Activated T-cell treated with anti-CD3 and anti-CD28 coated beads for 48 hours (primary cell): ENCODE measurements at places on chromosomes 2 and 18.

DNA sequence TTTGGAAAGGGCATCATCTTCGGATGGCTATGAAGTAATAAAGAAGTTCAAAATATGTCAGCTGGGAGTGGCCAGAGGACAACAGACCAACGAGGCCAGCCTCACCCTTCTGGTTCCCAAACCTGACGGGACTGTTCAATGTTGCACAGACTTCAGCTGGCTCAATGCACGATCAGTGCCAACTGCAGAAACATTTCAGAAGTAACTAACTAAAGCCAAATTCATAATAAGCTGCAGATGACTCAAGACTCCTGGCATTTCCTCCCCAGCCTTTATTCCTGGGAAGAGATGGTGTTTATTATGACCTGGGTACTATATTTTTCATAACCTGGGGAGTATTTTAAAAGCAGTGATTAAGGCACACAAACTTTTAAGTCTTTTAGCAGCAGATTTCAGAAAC lies 3.8 kb upstream of the ATP6V1C2 start:
- DNase-seq: no peak

- no peak for DNase-seq
Observed at GRCh38 chr2:120820953-120821279, 85.2 kb downstream of the GLI2 start.

GRCh38 chr2:195121341-195121740 lies 535.7 kb upstream of the SLC39A10 start:
- no peak for DNase-seq

DNA sequence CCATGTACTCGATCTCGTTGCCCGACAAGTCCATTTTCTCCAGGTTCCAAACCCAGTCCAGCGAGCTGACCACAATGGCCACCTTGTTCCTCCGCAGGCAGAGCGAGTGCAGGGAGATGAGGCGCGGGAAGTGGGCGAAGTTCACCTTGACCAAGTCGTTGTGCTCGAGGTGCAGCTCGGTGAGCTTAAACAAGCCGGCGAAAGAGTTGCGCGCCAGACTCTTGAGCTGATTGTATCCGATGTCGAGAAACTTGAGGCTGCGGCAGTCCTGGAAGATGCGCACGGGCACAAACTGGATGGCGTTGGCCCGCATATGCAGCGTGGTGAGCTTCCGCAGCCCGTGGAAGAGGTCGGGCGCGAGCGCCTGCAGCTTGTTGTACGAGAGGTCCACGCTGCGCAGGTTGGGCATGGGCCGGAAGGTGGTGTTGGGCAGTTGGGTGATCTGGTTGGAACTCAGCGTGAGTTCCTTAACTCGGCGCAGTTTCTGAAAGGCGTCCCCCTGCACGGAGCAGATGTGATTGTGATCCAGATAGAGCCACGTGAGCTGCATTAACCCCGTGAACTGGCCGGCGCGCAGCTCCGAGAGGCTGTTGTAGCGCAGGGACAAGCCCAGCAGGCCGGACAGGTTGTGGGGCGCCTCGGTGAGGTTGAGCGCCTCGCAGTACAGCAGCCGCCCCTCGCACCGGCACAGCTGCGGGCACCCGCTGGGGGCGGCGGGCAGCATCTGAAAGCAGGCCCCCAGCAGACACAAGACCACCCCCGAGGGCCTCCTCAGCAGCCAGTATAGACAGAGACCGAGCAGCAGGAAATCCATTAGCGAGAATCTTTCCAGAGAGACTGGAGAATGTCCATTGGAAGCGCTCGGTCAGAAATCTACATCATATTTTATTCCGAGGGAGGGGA lies 1.3 kb downstream of the LRRTM1 start:
- no peak for DNase-seq

- DNase-seq: no peak
Observed at GRCh38 chr2:127155028-127155581, 48.2 kb upstream of the BIN1 start.

DNA sequence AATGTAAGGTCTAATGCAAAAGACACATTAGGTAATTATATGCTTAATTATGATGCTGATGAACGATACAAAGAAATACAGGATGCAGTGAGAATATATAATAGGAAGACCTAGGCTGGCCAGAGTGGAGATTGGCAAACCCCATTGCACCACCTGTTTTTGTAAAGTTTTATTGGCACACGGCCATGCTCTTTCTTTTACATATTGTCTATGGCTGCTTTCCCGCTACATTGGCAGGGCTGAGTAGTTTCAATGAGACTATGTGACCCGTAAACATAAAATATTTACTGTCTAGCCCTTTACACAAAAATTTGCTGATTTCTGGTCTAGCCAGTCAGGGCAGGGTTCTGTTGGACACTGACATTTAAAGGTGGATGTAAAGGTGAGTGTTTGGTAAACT lies 5.4 kb downstream of the SEC11C start:
- no peak for DNase-seq

GRCh38 chr2:217711188-217711587 lies 291.6 kb downstream of the TNS1 start:
- DNase-seq: no peak

- DNase-seq: no peak
Observed at GRCh38 chr2:118065921-118066511, 22.3 kb upstream of the INSIG2 start.

- no peak for DNase-seq
Observed at GRCh38 chr2:168519534-168520308, 63.6 kb downstream of the CERS6 start.

GRCh38 chr18:3666526-3667254 lies 216.7 kb downstream of the TGIF1 start:
- no peak for DNase-seq

DNA sequence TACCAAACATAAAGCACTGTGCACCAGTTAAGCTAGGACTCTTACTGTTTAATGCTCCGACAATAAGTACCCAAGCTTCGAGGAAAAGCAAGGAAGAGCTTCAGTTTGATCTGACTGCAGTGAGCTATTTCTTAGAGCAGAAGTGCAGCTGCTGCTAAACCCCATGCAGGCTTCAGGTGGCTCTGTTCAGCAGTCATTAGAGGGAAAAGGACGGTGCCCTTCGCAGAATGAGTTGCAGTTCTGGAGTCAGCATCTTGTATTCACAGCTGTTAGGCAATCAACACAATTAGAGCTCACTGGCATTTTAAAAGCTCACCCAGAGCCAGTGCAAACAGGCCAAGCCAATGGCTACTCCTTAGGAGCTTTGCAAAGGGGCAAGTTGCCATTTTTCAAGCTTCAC lies 1.5 kb upstream of the CERKL start:
- no peak for DNase-seq

DNA sequence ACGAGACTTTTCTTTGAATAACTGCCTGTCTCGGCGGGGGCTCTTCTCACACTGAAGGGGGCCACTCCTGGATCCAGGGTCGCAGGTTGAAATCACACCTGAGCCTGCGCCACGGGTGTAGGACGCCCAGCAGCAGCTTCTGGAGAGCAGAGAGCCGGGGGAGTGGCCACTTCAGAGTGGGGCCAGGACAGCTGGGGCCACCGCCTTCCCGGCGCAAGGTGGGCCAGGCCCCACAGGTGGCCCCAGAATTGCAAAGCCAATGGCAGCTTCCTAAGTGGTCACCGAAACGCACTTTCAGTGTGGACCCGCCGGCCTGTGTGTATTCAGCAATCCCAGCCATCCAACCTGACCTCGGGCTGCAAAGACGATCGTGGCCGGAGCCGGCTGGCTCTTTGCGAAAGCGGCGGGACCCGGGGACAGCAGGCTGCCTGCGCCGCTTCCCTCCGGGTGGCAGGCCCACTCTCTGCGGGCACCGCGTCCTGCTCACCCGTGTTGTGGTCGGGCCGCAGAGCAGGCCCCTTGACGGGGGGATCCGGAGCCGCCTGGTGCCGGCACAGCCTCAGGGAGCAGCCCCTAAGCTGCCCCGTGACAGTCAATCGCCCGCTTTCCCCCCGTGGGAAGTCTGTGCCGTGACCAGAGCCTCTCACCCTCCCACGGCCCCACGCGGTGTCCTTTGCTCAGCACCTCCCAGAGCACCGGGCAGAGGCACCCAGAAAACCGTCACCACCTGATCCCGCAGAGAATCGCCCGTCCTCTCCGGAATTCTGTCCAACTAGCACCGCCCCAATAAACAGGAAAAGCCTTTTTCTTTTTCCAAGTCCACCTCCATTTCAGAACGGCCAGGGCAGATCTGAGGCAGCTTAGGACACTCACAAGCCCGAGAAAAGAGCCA lies 144.7 kb downstream of the ZNF516 start:
- no peak for DNase-seq

GRCh38 chr2:114261366-114261765 lies 181.1 kb upstream of the DPP10 start:
- DNase-seq: no peak

GRCh38 chr2:71670430-71670795 lies 217.1 kb downstream of the DYSF start:
- DNase-seq: no peak

- no peak for DNase-seq
Observed at GRCh38 chr2:126766969-126767296, 111.0 kb downstream of the GYPC start.

DNA sequence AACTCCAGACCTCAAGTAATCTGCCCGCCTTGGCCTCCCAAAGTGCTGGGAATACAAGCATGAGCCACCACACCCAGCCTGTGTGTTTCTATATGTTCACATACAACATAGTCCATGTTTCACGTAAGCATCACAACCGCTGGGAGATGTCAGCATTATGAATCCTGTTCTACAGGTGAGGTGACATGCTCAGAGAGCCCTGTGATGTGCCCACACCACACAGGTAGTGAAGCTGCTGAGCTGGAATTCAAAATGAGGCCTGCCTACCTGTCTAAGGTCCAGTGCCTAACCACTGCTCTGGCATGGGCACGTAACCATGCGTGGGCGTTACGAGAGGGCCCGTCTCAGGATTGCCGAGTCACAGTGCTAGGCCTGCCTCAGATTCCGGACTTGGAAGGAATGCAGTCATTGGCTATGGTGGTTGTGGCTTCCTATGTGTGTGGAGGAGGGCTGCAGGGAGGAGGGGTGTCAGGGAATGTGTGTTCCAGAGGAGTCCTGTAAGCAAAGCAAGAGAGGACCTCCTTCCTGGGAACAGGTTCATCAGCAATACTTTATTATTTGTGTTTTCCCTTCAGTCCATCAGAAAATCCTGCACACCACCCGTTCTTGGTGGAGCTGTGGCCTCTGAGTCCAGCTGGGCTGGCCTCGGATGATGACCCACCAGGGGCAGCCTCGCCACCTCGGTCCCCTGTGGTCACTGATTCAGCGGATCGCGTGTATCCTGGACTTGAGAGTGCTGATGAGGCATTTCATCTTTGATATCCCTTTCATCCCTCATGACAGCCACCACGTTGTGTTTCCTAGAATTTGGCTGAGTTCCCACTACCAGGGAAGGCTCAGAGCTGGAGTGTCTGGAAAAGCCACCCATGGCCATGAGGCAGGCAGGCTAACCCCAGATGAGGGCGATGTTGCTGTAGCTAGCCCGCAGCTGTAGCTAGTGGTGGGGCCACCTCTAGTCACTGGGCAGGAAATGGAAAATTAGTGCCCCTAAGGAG lies 31.1 kb downstream of the HK2 start:
- DNase-seq: no peak

- DNase-seq: no peak
Observed at GRCh38 chr2:41736586-41736985, 311.2 kb upstream of the PKDCC start.

DNA sequence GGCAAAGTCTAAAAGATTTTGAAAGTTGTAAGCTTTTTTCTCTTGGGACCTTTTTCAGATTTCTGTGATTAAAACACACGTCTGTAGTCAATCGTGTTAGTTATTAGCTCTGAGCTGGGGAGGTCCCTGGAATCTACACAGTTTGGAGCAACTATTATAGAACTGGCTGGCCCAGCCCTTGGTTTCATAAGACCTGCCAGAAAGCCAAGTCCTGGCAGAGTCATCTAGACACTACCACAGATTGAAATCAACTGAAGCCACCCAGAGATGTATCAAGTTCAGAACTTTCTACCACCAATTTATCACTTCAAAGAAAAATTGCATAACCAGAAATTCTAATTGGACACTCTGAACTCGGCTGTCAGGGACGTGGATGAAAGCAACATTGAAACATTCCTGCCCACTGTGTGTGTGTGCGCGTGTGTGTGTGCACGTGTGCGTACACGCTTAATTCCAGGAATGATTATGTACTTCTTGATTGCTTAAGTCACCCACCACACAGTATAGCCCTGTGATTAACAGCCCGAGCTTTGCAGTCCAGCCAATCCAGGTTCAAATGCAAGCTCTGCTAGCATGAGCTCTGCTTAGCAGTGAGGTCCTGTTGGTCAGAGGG lies 126.3 kb downstream of the TPGS2 start:
- DNase-seq: no peak

DNA sequence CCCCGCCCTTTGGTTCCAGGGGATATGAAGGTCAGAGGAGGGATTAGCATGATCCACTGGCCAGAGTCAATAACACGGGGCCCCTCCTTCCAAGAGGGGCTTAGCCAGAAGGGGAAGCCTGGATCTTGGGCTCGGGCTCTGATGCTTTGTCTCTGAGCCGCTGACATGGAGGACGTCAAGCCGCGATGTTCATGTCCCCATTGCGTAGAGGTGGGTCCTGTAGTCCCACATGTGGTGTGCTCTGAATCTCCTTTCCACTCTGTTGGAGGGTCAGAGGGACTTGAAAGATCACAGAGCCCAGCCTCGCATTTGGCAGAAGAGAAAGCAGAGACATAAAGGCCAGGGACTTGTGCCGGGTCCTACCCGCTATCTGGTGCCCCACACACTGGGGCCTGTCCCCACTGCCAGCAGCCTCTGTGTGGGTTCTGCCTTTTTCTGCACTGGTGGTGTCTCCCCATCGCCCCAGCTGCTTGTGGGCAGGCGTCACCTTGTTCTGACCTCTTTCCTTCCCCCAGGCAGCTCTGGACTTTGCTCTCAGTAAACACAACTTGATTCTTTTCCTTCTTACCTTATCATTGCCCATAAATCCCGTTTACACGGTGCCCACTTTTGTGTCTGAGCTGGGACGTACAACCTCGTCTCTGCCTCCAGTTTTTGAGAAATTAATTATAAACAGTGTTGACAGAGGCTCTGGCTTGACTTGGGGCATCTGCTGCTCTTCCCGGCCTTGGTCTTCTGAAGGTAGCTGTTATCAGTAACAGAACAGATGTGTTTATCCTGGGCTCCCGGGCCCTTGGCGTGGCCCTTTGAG lies 48.8 kb downstream of the SH3BP4 start:
- no peak for DNase-seq

- no peak for DNase-seq
Observed at GRCh38 chr2:207883002-207883780, 113.5 kb upstream of the FZD5 start.
